ENCODE measurements at places on chromosomes 7 and 10.

DNA sequence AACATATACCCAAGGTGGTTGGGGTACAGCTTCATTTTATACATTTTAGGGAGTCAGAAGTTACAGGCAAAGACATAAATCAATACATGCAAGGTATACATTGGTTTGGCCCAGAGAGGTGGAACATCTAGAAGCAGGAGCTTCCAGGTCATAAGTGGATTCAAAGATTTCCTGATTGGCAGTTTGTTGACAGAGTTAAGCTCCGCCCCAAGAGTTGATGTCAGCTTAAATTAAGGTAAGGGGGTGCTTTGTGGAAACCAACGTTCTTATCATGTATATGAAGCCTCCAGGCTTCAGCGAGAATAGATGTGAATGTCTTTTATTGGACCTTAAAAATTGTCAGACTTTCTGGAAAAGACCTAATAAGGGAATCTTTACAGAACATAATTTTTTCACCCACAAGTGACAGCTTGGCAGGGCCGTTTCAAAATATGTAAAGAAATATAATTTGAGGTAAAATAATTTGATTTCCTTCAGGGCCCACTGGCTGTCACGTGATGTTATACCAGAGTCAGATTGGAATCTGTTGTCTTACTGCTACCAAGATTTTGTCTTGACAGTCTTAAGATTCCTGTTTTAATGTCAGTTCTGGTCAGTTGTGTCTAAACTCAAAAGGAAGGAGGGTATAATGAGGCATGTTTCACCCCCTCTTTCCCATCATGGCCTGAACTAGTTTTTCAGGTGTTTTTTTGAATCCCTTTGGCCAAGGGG lies 6.3 kb upstream of the PANK1 start:
- H3K27ac ChIP-seq = no peak overlapping the region
- no peak for DNase-seq
- no peaks in the 10 kb centered on the region for H3K4me1 ChIP-seq
- H3K4me3 ChIP-seq = no peak overlapping the region

DNA sequence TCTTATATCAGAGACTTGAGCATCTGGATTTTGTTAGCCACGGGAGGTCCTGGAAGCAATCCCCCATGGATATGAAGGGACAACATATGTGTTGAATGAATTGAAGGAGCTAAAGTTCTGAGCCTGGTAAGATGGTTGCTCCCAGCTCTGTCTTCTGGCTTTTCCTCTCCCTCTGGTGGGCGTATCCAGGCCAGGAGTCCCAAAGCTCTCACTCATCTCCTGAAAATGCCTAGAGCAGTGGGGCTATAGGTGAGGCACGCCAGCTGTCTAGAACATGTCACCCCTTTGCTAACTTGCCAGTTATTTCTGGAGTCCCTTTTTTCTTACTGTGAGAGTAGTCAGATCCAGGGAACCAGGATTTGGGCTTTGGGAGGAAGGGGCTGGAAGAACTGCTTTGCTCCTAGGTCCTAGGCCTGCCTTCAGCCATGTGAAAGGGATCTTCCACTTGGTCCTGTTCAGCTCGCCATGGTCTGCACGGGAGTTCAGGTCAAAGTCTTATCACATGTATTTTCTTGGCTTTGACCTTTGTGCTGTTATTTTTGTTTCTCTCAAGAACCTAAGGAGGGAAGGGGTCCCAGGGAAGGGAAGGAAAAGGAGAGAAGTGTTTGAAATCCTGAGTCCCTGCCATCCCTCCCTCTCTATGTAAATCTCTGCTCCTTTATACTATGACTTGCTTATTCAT lies 73.6 kb downstream of the MINPP1 start:
- no peaks in the 10 kb centered on the region for H3K36me3 ChIP-seq
- no peaks in the 10 kb centered on the region for H3K27me3 ChIP-seq
- no peak for DNase-seq
- no peak overlapping the region for H3K4me3 ChIP-seq
- H3K27ac ChIP-seq = no peak overlapping the region

DNA sequence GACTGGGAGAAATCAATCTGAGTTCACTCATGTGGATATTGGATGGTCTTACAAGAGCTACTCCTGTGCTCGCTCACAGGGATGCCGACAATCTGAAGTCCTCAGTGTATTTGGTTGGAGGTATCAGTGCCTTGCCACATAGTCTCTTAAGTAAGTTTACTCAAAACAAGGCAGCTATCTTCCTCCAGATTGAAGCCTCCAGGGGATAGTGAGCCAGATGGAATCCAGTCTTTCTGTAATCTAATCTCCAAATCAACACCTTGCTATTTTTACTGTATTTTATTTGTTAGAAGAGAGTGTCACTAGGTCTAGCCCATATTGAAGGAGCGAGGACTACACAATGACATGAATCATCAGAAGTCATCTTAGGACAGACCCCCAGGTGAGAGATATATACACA lies 456.6 kb upstream of the POT1 start:
- H3K27ac ChIP-seq = no peak overlapping the region
- H3K4me1 ChIP-seq = no peaks in the 10 kb centered on the region
- no peaks in the 10 kb centered on the region for H3K36me3 ChIP-seq

GRCh38 chr7:43630482-43630881 lies 47.6 kb downstream of the STK17A start:
- H3K36me3 ChIP-seq = peaks cover 62% of the 10 kb centered on the region
- no peaks in the 10 kb centered on the region for H3K27me3 ChIP-seq
- no peak overlapping the region for H3K4me3 ChIP-seq
- H3K4me1 ChIP-seq = no peaks in the 10 kb centered on the region

DNA sequence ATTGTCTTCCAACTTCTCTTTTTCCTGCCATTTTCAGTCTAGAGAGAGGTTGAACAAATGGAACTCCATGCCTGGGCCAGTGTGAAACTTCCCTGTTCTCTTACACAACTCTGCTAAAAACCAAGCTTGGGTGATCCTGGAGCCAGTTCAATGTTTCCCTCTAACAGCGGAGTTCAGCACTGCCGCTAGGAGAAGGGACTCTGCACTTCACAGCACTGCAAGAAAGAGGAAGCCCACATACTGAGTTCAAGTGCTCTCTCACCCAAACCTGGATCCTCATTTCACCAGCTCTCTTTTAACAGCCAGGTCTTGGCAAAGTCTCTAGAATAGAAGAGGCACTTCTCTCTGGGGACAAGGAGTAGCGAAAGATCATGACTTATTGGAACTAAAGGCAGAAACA lies 18.8 kb downstream of the FOXI2 start:
- no peaks in the 10 kb centered on the region for H3K27me3 ChIP-seq
- H3K27ac ChIP-seq = no peak overlapping the region
- H3K4me3 ChIP-seq = no peak overlapping the region
- H3K36me3 ChIP-seq = no peaks in the 10 kb centered on the region
- no peaks in the 10 kb centered on the region for H3K4me1 ChIP-seq

DNA sequence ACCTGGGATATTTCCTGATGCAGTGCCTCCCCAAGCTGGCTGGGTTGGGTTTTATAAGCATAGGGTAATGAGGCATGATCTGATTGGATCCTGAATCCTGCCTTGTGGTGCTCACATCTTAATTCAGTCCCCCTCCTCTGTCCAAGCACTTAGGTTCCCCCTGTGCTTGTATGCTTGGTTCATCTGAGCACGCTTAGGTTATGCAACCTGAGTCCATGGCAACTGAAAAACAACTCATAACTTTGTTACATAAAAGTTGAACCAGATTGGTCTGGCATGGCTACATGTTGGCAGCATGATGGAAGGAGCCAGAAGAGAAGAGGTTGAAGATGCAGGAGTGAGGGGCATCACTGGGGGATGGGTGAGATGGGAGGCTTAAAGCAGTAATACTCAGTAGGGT lies 57.3 kb upstream of the OSBPL3 start:
- no peak for DNase-seq
- H3K27me3 ChIP-seq = no peaks in the 10 kb centered on the region
- H3K4me1 ChIP-seq = no peaks in the 10 kb centered on the region
- H3K4me3 ChIP-seq = no peak overlapping the region

DNA sequence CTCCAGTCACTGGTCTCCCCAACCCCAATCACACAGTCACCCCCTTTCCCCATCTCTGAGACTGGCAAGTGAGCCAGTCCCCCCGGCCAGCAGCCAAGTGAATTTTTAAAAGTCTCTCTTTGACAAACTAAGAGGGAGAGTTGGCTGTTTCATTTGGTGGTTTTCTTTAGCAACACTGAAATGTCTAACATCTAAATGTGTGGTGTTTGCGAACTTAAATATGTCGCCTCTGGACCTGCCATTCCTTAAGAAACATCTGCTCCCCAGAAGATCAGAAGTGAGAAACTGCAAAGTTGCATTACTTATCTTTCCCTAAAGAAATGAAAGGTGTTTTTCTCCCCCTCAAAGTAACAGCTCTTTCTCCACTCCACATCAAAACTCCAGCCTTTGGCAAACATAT lies 34.7 kb upstream of the PLXNA4 start:
- no peak for DNase-seq
- no peak overlapping the region for H3K4me3 ChIP-seq
- H3K27ac ChIP-seq = no peak overlapping the region
- no peaks in the 10 kb centered on the region for H3K4me1 ChIP-seq
- H3K27me3 ChIP-seq = no peaks in the 10 kb centered on the region

DNA sequence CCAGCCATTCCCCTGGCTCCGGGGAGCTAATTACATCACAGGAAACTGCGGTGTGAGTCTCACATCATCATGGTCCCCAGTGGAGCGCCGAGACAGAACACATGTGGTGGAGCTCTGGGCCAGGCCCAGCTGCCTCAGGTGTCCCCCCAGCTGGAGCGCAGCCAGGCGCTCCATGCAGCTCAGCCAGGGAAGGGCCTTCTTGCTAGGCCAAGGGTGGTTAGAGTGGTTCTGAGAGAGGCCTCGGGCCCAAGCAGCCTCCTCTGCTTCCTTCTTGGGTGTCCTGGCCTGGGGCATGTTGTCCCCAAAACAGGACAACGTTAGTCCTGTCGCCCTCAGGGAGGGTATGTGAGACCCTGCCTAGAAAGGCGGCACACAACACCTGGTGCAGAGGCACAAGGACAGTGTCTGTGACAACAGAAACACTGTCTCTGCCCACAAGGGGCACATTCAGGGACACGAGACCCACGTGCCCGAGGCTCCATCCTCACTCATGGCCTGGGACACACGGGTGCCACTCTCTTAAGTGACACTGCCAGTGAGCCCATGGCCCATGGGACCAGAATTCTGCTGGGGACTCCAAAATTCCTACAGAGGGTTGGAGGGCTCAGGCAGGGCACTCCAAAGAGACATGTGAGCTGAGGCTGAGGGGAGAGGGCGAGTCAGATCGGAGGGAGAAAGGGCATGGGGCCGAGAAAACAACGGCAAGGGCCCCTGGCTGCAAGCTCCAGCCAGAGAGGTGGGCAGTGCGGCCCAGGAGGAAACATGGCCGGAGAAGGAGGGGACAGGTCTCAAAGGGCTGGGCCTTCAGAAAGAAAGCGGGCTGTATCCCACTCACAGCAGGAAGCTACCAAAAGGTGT lies 37.0 kb upstream of the RET start:
- H3K36me3 ChIP-seq = no peaks in the 10 kb centered on the region
- H3K4me3 ChIP-seq = no peak overlapping the region
- H3K27ac ChIP-seq = no peak overlapping the region
- H3K27me3 ChIP-seq = no peaks in the 10 kb centered on the region
- DNase-seq = peak; percentile 55
- H3K4me1 ChIP-seq = no peaks in the 10 kb centered on the region

GRCh38 chr10:110803239-110803749 lies 68.4 kb upstream of the PDCD4 start:
- no peaks in the 10 kb centered on the region for H3K36me3 ChIP-seq
- H3K27ac ChIP-seq = no peak overlapping the region
- no peak overlapping the region for H3K4me3 ChIP-seq
- H3K27me3 ChIP-seq = no peaks in the 10 kb centered on the region
- H3K4me1 ChIP-seq = peaks cover 22% of the 10 kb centered on the region
- no peak for DNase-seq

- no peak for DNase-seq
- H3K36me3 ChIP-seq = no peaks in the 10 kb centered on the region
- no peak overlapping the region for H3K4me3 ChIP-seq
- no peak overlapping the region for H3K27ac ChIP-seq
Observed at GRCh38 chr7:155274633-155275355, 22.9 kb upstream of the INSIG1 start.

- no peak overlapping the region for H3K27ac ChIP-seq
- no peaks in the 10 kb centered on the region for H3K36me3 ChIP-seq
- H3K4me3 ChIP-seq = no peak overlapping the region
Observed at GRCh38 chr10:18351421-18351820, 211.2 kb downstream of the CACNB2 start.

GRCh38 chr7:18607025-18607424 lies 111.5 kb downstream of the HDAC9 start:
- no peaks in the 10 kb centered on the region for H3K36me3 ChIP-seq
- H3K27ac ChIP-seq = no peak overlapping the region
- H3K4me1 ChIP-seq = no peaks in the 10 kb centered on the region
- H3K4me3 ChIP-seq = no peak overlapping the region

GRCh38 chr7:64098-64915 lies 128.1 kb upstream of the FAM20C start:
- no peak overlapping the region for H3K27ac ChIP-seq
- peak; percentile 61 for DNase-seq

- no peaks in the 10 kb centered on the region for H3K36me3 ChIP-seq
- no peak overlapping the region for H3K27ac ChIP-seq
- H3K4me1 ChIP-seq = peaks cover 7% of the 10 kb centered on the region
- no peak for DNase-seq
- peak overlapping the region; percentile 59 for H3K4me3 ChIP-seq
Observed at GRCh38 chr7:3301831-3302618, 973 bp downstream of the SDK1 start.

DNA sequence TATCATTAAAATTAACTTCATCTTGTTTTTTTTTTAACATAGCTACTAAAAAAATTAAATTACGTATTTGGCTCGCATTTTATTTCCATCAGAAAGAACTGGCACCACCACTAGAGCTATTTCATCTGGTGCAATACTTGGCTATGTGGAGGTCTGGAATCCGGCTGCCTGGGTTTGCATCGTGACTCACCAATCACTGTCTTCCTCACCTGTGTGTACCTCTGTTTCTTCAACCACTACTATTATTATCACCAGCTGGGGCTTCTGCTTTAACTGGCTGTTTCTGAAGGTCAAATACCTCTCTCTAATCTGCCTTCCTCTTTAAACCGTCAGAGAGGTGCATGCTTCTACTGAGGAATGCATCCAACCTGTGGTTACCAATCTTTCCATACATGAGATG lies 6.5 kb downstream of the WDR91 start:
- no peak overlapping the region for H3K4me3 ChIP-seq
- DNase-seq = no peak
- H3K27ac ChIP-seq = peak overlapping the region; percentile 56
- H3K36me3 ChIP-seq = peaks cover 36% of the 10 kb centered on the region

DNA sequence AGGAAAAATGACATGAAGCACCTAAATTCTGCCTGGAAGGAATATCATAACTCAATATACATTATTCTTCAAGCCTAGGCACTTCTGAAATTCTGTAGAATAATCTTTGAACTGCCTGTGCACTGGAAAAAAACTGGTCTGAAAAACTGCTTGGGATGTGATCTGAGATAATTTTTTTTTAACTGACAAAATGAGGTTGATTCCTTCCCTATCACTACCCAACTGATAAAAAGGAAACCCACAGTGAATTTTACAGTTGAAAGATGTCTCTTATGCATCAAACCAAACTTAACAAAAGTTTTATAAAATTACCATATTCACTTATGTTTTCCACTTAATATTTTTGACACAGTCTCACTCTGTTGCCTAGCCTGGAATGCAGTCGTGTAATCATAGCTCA lies 67.2 kb upstream of the FAM133B start:
- no peak for DNase-seq
- no peaks in the 10 kb centered on the region for H3K36me3 ChIP-seq
- no peak overlapping the region for H3K4me3 ChIP-seq
- H3K4me1 ChIP-seq = no peaks in the 10 kb centered on the region

GRCh38 chr10:122243550-122243949 lies 27.5 kb upstream of the BTBD16 start:
- no peak overlapping the region for H3K27ac ChIP-seq
- no peak for DNase-seq
- H3K4me3 ChIP-seq = no peak overlapping the region
